Cardiac atrium fibroblast (primary cell): ENCODE measurements at places on chromosomes 12 and 14. TPM values are rescaled to one million over a fixed set of nuclear protein-coding genes. Genes with fewer than 3 reads are reported as not detected.

Gene IQSEC3
- not detected in 2 replicates for total RNA-seq

Gene CCDC184
- 0.16 and 1.8 TPM in 2 replicates for total RNA-seq

Gene LRFN5
- 1.3 and 1.6 TPM in 2 replicates for total RNA-seq

Gene WNT1
- not detected in 2 replicates for total RNA-seq
